T-helper 1 cell (primary cell): ENCODE measurements at places on chromosomes 13 and 19.
A peak's percentile ranks its signal among the peaks of the same experiment; 100 is the strongest.

DNA sequence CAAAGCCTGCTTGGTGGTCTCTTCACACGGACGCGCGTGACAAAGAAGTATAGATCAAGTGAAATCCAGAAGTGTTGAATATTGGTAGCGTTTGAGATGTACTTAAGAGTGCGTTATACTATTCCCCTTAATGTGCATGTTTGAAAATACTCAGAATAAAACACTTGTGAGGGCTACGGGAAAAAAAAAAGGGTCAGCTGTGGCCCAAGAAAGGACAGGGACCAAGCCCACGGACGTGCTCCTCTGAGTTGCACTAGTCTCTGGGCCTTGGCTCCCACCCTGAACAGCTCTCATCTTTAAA, 622 bp upstream of the RBM42 start:
- no peak for DNase-seq

GRCh38 chr19:38975861-38976271, 324 bp upstream of the FBXO17 start:
- DNase-seq = no peak

DNA sequence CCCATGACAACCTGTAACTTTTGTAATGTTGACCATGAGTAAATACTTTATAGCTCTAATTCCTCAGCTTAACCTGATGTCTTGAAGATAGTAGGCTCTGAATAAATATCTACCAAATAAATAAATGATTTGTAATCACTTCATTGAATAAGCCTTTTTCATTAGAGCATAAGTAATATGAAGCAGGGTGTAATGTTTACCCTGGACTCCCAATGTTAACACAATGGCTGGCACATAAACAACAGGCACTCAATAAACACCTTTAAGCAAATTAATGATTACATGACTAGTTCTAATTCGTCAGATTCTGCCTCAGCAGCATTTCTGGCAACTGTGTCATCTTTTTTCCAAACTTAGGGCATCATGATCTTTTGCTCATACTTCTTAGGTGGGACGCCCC, 396.3 kb downstream of the LIG4 start:
- DNase-seq = no peak

GRCh38 chr13:114064450-114065140, 67.8 kb downstream of the RASA3 start:
- DNase-seq = no peak

DNA sequence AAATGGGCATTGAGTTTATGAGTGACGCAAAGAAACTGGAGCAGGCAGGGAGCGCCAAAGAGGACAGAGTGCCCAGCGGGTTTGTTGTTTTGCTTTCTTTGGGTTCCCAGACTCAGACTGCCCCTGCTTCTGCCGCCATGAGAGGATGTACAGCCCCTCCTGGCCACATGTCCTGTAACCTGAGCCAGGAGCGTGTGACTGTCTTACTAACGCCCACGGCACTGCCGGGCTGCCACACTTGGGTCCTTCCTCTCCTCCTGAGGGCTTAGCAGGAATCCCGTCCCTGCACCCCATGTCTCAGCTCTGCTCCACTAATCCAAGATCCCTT, 80.5 kb downstream of the GPR12 start:
- no peak for DNase-seq

DNA sequence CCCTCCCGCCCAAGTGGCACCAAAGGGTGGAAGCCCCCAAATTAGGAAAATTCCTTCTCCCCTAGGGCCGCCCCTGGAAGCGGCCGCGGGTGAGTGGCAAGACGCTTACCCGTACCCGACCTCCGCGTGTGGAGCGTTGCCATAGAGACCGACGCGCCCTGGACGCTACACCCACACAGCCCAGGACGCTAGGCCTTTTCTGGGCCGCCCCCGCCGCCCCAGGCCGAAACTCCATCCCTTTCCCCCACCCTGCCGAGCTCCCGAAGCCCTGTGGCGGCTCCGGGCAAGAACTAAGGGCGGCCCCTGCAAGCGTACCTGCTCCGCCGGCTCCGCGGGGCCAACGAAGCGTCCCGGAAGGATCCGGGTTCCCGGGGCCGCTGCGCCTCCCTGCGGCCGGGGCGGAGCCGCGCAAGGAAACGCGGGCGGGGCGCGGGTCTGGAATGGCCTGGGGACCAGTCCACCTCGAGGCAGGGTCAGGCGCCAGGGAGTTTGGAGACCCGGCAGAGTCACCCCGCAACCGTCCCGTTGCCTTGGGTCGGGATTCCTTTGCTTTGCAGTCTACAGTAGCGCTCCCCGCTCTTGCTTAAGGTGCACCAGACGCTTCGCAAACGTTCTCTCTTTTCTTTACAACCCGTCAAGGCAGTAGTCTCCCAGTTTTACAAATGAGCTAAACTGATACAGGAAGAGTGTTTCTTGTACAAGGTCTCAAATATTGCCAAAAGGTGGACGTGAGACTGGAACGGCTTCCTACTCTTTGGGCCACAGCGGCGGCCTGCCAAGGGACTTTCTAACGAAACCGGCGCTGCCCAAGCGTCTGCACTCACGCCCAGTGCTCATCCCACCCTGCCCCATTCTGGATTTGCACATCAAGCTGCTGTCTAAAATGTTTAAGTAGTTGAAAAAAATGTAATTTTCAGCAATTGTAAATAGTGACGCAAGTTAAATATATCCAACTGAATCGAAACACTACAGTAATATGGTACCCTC, at the start of gene NEK5:
TSS of gene NEK5 (minus strand) at position 360 of the 987 bp plus-strand sequence. CDS start 1,591 bp downstream, outside the sequence.
- peak; percentile 24 for DNase-seq

DNA sequence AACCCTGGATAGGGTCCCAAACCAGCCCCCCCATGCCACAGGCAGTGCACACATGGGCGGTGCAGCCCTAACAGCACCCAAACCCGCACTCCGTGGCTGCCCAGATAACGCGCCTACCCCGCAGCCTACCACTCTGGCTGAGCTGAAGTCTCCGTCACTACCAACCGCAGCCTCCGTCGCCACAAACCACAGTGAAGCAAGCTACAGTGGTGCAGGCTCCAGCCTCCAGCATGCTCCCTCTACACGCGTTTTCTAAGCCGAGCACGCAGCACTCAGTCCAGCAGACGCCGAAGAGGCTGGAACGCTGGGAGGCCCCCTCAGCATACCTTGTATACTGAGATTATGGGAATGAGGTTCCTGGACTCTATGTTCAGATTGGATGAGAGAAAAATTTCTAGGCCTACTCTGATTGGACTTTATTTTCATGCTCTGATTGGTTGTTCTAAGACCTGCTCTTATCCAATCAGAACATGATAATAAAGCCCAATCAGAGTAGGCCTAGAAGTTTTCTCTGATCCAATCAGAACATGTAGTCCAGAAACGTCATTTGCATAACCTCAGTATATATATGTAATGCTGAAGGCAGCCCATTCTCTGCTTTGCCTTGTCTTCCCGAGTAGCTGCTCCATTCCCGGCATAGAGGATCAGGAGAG, 56.7 kb upstream of the C1QTNF9B start:
- no peak for DNase-seq

- no peak for DNase-seq
These were observed 504.3 kb downstream of the IRS2 start for GRCh38 chr13:109281903-109282635.

GRCh38 chr19:51786646-51787494, 8.1 kb upstream of the FPR3 start:
- DNase-seq = no peak

- no peak for DNase-seq
These were observed 1.2 kb downstream of the INAFM1 start for GRCh38 chr19:47275791-47276461.

- no peak for DNase-seq
These were observed 728.4 kb downstream of the SLITRK1 start for GRCh38 chr13:83153848-83154247.

DNA sequence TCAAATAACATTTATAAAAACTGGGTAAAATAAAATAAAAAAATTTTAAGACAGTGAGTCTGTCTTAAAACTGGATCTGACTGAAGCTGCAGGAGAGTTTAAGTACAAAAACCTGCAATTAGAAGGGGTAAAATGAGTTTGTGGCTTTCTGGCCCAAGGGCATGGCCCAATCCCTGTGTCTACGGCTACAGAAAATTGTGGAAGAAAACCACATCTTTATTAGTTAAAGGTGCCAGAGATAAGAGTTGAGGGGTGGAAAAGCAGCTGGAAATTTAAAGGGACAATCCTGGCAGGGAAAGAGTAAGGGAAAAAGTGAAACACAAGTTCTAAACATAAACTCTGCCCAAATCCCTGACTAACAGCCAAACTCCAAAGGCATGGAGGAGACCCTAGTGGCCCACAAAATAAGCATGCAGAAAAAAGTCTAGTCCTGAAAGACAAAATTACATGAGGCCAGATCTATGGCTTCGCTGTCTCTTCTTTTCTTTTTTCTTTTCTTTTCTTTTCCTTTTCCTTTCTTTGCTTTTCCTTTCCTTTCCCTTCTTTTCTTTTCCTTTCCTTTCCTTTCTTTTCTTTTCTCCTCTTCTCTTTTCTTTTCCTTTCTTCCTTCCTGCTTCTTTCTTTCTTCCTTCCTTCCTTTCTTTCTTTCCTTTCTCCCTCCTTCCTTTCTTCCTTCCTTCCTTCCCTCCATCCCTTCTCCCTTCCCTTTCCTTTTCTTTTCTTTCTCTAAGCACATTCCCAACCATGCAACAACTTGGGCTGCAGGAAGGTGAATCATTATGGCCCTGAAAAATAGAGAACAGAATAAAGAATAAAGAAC, 23.5 kb upstream of the DLEU7 start:
- no peak for DNase-seq

- DNase-seq = peak; percentile 41
These were observed 10.1 kb downstream of the AP2S1 start for GRCh38 chr19:46840498-46840942.

- no peak for DNase-seq
These were observed 294.0 kb upstream of the MIR17HG start for GRCh38 chr13:91053318-91054065.

DNA sequence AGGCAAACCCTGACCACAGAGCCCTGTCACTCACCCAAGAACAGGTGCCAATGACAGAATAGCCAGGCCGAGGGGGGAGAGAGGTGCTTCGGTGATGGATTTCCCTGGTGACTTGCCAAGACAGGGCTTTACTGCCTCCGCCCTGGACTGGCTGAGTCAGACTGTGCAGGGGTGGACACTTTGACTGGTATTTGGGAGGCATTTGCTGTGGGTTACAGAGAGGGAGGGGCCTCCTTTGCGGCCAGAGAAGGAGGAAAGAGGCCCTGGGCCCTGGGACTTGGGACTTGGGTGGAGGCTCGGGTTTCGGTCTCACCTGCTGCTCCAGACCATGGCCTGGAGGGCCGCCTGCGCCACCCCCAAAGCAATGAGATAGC, 4.6 kb upstream of the EPS8L1 start:
- no peak for DNase-seq

- DNase-seq = no peak
These were observed 306.4 kb downstream of the KLF5 start for GRCh38 chr13:73365252-73365651.

DNA sequence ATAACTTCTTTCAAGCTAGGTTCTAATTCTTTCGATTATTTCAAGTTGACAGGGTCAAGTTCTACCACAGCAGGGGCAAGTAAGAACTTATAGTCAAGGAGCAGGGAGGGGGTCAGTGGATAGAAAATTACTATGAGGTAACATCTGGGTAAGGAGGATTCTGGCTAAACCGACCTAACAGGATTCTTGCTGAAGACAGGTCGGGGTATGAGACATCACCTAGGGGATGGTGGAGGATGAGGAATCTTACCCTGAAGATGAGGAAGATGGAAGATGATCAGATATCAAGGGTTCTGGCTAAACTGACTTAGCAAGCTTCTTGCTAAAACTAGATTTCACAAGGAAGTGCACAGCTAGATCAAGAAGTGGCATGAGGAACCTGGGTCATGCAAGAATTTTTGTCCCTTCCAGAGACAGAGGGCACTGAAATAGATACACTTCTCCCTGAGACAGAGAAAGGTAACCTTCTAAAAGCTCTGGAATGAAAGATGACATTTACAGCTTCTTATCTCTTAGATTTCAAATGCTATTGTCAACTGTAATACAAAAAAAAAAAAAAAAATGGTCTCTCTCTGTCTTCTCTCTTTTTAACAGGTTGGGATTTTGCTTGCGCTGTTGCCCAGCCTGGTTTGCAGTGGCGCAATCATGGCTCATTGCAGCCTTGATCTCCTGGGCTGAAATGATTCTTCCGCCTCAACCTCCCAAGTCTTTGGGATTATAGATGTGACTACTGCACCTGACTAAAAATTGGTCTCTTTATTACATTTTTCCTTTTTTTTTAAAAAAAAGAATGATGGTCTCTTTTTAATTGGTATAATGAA, 9.6 kb upstream of the METTL21C start:
- DNase-seq = no peak

GRCh38 chr19:11576227-11576626, 1.2 kb downstream of the ACP5 start:
- DNase-seq = no peak
